ENCODE measurements at places on chromosomes 12 and 14. TPM values are rescaled to one million over a fixed set of nuclear protein-coding genes. Genes with fewer than 3 reads are reported as not detected.

The CLEC9A gene
- 0.26 TPM for polyA plus RNA-seq

The RBP5 gene
- 54.5 TPM for polyA plus RNA-seq

The FOXM1 gene
- polyA plus RNA-seq: 29.1 TPM

The SCARB1 gene
- polyA plus RNA-seq: 25.2 TPM

The PTCSC3 gene
- not detected for polyA plus RNA-seq

Data from left renal pelvis (tissue), 4 donors.